NCI-H2081 treated with DMSO at 0.1 percent for 48 hours (cell line): ENCODE measurements at places on chromosomes 5 and 9.
A peak's percentile ranks its signal among the peaks of the same experiment; 100 is the strongest.

DNA sequence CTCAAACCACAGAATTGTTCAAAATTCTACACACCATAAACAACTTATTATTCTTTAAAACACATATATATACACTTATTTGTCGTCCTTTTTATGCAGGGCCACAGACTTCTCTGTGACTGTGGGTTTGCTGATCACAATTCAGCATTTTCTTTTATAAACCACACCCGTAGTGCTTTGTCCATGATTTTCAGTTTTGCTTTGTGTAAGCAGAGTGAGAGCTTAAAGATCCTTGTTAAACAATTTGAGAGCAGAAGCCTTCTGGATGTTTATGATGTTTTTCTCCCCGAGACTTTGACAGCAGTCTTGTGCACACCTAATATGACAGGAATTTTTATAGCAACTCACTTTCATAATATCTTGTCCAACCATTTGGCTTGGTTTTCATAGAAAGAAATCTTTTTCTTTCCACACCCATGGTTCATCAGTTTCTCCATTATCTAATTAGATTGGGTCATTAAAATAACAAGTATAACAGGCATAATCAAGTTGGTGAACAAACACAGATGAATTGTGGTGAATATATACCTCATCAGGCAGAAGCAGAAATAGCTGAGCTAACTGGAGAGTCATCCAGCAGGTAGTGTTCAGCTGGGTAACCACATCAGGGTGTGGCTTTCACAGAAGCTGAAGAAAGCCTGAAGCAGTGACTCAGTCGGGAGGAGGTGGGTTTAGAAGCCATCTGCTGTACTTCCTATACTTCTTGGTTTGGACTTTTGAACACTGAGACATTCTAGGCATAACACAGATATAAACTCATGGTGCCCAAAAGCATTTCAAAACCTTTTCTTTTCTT, 232.8 kb downstream of the DOCK8 start:
- no peak for DNase-seq

DNA sequence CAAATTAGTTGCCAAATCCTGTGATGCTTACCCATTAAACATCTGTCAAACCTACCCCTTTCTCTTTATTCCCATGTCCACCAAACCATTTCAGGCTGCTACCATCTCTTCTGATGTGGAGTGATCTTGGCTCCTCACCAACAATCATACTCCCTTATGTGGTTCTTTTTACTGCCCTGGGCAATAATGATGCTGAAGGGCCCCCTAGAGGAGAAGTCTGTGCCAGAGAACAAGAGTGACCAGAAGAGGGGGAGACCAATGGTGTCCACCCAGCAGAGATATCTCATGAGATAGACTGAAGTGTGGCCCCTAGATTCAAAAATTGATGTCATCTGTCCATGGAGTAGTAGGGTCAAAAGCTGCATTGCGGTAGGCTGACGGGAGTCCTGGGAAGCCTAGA, 10.9 kb downstream of the LRRC70 start:
- no peak for DNase-seq

DNA sequence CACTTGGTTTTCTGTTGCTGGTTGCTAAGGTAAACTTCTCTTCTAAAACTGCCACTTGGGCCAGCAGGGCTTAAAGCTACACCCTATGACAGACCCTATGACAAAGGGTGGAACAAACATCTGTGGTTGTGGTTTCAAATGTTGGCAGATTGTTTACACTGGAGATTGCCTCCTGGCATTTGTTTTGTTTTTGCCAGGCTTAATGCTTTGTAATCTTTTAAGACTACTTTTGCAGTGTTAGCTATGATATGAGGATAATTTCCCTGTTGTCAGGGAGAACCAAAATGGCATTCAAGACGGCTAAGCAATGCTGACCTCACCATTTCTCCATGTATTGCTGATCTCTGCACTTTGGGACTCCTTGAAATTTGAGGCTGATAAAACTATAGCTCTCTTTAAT, 50.3 kb downstream of the MAMDC2 start:
- DNase-seq, result peak; percentile 27

GRCh38 chr9:18393340-18394130, 80.4 kb upstream of the ADAMTSL1 start:
- peak; percentile 99 for DNase-seq

DNA sequence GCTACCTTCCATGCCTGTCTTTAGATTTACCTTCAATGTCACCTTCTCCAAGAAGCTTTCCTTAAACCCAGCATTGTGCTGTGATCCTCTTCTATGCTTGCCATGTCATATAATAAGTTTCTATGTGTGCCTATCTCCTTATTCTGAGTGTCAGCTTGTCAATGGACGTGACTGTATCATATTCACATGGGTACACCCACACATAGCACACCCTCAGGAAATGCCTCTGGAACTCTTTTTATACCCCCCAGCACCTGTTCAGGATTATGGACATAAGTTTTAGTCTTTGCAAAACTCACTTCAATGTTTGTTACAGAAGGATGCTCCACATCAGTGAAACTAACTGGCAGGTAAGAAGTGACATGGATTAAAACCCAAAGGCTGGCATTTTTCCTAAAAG, 7.4 kb downstream of the GAS1 start:
- no peak for DNase-seq

GRCh38 chr5:38734353-38734752, 111.5 kb upstream of the OSMR start:
- no peak for DNase-seq

DNA sequence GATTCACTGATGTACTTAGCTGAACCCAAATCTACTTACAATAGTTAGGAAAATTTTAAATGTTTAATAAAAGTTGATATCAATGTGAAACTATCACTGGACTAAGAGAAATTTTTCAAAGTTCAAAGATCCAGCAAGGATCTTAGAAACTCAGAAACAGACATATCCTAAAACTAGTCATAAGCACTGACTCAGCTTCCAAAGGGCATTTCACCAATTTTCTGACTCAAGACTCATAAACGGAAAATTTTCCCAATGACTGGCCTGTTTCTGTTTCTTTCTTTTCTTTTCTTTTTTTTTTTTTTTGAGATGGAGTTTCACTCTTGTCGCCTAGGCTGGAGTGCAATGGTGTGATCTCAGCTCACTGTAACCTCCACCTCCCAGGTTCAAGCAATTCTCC, 66.6 kb downstream of the CDC14B start:
- no peak for DNase-seq

GRCh38 chr5:8601831-8602354, 732.9 kb downstream of the MTRR start:
- DNase-seq, result no peak
